ENCODE measurements at places on chromosomes 1 and 21.

DNA sequence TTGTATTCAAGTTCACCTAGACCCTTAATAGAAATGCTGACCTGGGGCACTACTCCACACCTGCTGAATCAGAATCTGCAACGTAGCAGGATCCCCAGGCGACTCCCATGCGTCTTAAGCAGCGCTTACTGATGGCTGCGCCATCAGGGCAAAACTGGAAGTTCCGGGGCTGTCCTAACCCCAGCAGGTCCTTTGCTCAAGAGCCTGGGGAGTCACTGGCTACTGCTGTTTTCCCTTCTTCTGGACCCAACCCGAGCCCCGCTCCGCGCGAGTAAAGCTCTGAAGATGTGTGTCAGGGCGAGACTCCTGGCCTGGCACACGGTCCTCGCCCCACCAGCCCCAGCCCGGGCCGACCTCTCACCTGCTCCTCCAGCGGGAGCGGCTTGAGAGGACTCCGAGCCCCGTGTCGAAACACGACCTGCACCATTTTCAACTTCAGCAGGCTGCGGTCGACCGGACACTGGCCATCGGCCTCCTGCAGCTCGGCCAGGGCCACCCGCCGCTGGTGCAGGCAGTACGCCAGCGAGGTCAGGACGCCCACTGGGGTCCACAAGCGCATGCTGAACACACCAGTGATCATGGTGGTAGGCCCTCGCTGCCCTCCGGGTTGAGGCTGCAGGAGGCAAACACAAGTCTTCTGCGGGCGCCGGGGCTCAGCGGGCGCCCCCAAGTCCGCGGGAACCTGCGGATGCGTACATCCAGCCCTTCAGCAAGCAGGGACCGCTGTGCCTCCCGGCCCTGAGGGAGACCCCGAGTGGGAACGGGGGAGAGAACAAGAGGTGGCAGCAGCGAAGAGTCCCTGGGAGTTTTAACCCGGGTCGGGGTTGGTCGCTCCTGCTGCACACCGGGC is 630 bp downstream of the ACP6 start:
- no peak for DNase-seq

- DNase-seq: no peak
Measured at GRCh38 chr1:25854554-25854953, 4.7 kb downstream of the AUNIP start.

DNA sequence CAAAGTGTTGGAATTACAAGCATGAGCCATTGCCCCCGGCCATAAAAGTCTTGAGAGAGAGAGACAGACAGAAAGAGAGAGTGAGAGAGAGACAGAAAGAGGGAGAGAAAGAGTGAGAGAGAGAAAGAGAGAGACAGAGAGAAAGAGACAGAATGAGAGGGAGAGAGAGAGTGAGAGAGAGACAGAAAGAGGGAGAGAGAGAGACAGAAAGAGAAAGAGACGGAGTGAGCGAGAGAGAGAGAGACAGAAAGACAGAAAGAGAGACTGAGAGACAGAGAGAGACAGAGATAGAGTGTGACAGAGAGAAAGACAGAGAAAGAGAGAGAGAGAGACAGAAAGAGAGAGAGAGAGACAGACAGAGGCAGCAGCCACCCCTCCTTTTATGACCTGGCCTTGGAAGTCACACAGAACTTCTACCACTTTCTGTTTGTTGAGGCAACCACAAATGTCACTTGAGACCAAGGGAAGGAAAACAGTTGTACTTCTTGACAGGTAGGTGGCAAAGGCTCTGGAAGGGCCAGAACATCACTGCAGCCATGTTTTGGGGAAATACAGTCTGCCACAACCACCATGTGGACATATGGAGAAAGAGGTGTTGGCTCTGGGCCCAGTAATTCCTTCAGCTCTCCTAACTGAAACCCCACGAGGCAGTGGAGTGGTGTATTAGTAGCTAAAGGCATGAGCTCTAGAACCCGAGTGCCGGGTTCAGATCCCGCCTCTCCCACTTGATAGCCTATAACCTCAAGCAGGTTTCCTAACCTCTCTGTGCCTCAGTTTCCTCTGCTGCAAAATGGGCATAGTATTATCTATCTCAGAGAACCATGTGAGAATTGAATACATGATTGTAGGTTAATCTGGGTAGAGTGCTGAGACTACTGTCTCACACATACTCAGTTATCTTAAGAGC is 50.6 kb downstream of the TNFRSF8 start:
- no peak for DNase-seq

DNA sequence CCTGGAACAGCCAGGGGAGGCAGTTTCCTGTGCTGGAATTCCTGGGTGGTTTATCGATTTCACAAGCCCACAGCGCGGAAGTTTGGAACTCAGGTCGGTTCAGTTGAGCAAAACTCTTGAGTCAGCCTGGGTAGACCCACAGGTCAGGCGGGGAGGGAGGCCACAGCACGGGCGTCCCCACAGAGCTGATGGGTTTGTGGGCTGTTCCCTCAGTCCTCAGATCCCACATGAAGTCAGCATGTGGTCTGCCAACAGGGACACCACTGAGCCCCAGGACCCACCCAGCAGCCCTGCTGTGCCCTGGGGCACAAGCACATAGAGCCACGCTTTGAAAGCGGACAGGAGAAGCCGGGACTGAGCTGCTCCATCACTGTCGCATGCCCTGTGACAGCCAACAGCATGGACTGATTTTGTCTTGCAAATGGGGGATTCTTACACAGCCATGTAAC is 17.4 kb downstream of the BMP8A start:
- DNase-seq: no peak

DNA sequence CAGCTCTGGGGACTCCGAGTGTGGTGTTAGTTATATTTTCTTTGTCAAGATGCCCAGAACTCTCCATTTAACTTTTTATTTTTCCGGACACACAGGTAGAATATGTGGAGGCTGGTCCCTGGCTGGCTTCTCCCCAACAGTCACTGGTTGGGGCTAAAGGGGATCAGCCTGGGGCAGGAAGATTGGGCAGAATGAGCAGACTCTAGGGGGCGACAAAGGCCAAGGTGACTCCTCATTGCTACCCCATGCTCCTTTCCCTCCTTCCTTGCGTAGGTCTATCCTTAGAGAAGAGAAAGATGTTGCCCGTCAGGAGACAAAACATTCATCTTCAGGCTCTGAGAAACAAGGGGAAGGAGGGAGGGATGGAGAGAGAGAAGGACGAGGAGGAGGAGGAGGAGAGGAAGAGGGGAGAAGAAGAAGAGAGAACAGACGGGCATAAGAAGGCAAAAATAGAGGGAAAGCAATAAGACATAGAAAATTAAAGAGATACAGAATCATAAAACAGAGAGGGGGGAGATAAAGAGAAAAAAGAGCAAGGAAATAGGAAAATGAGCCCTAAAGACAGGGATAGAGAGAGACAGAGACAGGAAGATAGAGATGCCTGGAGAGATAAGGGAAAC is 89.9 kb downstream of the FOXD2 start:
- DNase-seq: no peak

GRCh38 chr1:32770741-32771548 is 46.2 kb downstream of the YARS1 start:
- no peak for DNase-seq

- no peak for DNase-seq
Measured at GRCh38 chr1:933603-933940, 9.8 kb downstream of the SAMD11 start.

Data from GF-D8 (cell line).